ENCODE measurements at places on chromosomes 6 and 20. TPM values are rescaled to one million over a fixed set of nuclear protein-coding genes. Genes with fewer than 3 reads are reported as not detected.

GRCh38 chr6:22670605-22671004 is 101.2 kb downstream of the HDGFL1 start:
- DNase-seq = no peak

GRCh38 chr6:111185954-111186353 is 98.7 kb downstream of the SLC16A10 start:
- no peak for DNase-seq

DNA sequence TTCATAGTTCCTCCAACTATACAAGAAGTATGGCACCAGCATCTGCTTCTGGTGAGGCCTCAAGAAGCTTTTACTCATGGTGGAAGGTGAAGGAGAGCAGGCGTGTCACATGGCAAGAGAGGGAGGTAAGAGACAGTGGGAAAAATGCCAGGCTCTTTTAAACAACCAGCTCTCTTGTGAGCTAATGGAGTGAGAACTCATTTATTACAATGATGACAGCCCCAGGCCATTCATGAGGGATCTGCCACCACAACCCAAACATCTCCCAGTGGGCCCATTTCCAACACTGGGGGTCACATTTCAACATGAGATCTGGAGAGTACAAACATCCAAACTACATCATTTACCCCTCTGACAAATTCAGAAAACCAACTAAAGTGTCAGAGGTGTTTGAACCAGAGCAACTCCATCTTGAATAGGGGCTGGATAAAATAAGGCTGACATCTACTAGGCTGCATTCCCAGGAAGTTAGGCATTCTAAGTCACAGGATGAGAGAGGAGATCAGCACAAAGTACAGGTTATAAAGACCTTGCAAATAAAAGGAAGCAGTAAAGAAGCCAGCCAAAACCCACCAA is 2.2 kb upstream of the UBD start:
- no peak for DNase-seq

The PLAGL2 gene
- total RNA-seq = 17.6 TPM

GRCh38 chr6:125781314-125781868 is 9.4 kb upstream of the NCOA7 start:
- no peak for DNase-seq

Data from lower lobe of right lung (tissue), 2 donors.